ENCODE measurements at places on chromosomes 13 and 19.
A peak's percentile ranks its signal among the peaks of the same experiment; 100 is the strongest.

DNA sequence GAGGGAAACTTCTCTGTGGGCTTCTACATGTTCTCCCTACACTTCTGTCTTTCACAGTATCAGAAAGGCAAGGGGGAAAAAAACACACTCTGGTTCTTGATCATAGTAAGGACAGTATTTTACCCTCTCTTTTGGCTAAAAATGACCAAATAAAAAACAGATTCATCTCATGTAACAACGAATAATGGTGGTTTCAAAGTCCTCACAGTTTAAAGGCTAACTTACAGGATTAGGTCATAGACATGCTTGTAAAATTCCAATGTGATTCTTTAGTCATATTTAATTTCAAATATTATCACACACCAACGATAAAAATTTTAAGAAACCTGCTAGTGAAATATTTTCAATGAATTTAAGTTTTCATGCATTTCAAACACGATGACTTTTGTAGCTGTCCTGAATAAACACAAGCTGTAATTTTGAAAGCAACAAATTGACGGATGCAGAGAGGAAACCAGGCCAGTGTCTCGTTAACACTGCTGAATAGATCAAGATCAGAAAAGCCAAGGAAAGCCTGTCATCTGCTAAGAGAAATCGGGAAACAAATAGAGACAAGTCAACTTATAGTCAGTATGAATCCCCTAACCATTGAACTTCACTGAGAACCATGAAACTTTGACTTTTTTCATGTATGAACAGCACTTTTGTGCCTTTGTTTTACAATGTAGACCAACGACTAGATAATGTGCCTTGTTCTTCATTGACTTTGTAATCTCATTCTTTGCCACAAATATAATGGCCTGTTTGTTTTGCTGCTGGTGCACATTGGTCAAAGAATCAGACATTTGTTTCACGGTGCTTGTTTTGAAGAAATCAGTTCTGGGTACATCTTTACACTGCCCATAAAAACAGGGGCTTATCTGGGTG lies 22.0 kb downstream of the MBNL2 start:
- DNase-seq, result no peak

DNA sequence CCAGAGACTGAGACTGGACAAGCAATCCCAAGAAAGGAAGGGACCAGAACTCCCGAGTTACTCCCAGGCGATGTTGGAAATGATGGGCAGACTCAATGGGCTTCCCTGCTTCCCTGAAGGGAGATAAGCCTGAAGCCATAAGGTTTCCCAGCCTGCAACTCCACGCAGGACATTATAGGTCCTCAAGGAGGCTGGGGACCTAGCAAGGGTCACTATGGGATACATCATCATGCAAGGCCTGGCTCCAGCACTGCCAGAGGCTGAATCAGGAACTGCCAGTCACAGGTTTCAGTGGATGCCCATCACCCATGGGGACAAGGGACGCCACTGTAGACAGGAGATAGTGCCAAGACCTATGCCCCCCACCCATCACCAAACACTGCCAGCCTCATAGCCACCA lies 338.7 kb downstream of the IRS2 start:
- no peak for DNase-seq

GRCh38 chr13:44163108-44163507 lies 210.5 kb upstream of the SERP2 start:
- DNase-seq, result no peak

DNA sequence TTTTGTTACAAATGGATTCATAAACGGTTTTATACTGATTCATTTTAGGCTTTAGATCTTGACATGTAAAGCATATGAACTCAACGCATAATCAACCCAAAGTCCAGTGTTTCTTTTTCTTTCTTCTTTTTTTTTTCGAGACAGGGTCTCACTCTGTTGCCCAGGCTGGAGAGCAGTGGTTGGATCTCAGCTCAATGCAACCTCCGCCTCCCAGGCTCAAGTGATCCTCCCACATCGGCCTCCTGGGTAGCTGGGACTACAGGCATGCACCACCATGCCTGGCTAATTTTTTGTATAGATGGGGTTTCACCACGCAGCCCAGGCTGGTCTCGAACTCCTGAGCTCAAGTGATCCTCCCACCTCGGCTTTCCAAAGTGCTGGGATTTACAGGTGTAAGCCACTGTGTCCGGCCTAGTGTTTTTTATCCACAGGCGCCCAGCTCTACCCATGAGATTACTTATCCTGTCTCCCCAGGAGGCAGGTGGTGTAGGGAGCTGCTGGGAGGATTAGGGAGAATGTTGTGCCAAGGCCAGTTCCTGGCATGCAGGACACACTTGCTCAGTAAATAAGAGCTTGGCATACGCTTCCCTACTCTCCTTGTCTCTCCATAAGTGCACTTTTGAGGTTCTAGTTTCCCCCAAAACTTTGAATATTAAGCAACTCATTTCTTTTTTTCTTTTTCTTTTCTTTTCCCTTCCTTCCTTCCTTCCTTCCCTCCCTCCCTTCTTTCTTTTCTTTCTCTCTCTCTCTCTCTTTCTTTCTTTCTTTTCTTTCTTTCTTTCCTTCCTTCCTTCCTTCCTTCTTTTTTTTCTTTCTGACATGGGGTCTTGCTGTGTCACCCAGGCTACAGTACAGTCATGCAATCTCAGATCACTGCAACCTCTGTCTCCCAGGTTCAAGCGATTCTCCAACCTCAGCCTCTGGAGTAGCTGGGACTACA lies 4.8 kb upstream of the CEBPA start:
- no peak for DNase-seq

DNA sequence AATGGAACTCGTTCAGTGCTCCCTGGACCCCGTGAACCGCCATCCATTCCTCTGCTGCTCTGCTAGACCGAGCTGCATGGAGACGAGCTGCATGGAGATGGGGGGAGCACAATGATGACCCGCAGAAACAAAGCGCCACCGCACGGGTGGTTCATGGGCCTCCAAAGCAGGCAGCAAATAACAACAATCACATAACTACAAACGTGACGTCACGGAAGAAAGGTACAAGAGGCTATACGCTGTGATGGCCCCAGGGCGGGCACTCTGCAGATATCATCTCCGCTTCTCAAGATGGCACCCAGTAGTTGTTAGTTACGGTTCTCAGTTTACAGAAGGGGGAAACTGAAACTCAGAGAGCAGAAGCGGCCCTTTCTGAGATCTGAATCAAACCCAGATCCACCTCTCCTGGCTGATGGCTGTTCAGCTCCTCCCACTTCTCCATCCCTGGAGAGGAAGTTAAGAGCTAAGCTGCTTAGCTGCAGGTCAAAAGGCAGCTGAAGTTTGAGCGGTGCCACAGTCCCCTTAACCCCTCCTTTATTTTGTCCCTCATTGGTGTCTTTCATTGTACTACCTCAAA lies 1.7 kb downstream of the ATP13A1 start:
- DNase-seq, result no peak

DNA sequence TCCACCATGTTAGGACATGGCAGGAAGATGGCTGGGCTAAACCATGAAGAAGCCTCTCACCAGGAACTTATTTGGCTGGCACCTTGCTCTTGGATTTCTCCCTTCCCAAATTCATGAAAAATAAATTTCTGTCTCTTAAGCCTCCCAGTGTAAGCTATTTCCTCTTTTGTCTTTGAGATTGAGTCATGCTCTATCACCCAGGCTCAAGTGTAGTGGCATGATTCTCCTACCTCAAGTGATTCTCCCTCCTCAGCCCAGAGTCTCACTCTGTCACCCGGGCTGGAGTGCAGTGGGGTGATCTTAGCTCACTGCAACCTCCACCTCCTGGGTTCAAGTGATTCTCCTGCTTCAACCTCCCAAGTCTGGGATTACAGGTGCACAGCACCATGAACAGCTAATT lies 12.6 kb downstream of the ZNF888 start:
- no peak for DNase-seq

DNA sequence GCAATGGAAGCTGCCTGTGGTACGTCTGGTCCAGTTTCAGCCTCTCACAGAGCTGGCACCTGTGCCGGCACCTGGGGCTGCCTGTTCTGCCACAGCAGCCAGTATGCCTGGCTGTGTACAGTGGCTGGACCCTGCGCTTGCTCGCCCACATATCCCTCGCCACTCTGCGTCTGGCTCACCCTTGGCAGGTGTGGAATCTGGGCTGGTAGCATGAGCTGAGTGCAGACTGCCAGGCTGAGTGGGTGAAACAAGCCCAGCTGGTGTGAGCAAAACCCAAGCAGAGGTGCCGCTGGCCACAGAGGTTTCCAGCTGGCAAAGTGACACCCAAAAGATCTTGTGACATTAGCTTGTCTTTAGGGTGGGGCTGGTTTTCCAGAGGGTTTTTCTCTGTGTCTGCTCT lies 80.7 kb downstream of the ING1 start:
- no peak for DNase-seq

GRCh38 chr19:8575467-8575997 lies 1.7 kb downstream of the MYO1F start:
- no peak for DNase-seq

DNA sequence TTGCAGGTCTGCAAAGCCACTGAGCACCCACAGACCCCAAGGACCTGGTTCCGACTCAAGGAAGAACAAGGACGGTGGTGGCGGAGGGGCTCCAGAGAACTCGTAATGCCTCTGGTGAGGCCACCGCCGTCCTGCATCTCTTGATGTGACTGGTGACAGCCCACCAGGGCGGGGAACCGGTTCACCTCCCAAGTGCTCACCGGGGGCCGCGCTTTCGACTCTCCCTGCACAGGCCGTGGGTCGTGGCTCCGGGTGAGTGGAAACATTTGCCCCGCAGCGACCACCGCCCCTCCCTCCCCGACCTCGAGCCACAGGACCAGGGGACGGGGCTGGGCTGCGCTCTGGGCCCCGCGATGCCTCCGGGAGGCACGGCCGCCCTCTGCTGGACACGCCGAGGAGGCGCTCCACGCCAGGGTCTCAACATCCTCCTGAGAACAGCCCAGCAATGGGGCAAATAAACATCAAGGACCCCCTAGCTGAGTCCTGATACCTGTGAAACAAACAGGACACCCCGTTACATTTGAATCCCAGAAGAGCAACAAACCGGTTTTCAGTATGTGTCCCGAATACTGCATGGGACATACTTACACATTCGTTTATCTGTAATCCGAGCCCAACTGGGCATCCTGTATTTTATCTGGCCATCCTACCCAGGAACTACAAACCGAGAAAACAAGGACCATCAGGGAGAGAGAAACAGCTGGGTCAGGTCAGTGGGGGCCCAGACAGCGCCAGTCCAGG lies 3.9 kb upstream of the PLPP2 start:
- peak; percentile 32 for DNase-seq

GRCh38 chr19:33649627-33650305 lies 28.0 kb downstream of the CHST8 start:
- no peak for DNase-seq
